Activated CD8-positive, alpha-beta memory T cell treated with anti-CD3 and anti-CD28 coated beads for 1 hour (primary cell): ENCODE measurements at places on chromosomes 7 and 10.
A peak's percentile ranks its signal among the peaks of the same experiment; 100 is the strongest.

DNA sequence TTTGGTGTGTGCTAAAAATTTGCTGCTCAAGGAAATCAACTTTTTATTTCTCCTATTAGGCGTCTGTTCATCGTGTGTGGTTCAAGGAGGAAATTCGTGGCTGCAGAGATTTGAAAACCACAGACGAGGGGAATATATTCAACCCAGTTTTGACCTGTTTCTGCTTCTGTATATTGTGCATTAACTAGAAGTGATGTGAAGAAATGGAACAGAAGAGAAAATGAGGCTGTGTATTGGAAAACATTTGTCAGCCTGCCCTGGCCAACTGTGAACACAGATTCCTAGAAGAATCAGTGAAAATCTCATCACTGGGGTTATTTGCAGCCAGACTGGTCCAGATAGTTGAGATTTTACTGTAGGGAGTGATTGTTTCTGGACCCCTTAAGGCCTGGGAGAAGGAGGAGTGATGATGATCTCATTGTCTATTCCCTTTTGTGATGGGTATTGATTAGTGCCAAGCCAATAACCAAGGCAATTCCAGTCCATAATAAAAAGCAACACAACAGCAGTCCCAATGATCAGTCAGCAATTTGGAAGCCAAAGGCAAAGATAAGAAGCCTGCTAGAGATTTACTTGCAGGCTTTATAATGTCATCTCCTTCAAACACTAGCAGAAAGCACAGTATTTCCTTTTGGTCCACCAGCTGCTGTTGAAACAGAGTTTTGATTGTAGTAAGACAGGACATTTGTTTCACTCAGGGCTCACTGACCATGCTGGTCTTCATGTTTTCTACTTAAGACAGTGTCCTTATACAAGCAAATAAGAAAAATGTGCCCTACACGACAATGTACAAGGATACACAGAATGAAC is 339.4 kb downstream of the PRPF18 start:
- no peak for DNase-seq

DNA sequence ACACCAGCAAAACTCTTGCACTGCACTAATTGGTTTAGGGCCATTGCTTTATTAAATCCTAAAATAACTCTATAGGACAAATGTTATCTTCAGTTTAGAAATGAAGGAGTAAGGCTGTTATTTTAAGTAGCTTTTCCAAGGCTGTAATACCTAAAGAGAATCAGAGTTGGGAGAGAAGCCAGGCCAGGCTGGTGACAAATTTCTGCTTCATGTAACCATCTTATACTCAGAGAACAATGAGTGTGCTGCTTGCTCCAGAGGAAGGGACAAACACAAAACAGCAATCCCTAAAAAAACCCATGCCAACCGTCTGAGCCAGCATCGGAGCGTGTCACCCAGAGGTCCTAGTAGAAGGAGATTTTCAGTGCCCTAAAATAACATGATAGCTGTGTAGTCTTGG is 49.7 kb upstream of the TARP start:
- no peak for DNase-seq

GRCh38 chr10:76086761-76087639 is 655.6 kb downstream of the LRMDA start:
- DNase-seq, result no peak

DNA sequence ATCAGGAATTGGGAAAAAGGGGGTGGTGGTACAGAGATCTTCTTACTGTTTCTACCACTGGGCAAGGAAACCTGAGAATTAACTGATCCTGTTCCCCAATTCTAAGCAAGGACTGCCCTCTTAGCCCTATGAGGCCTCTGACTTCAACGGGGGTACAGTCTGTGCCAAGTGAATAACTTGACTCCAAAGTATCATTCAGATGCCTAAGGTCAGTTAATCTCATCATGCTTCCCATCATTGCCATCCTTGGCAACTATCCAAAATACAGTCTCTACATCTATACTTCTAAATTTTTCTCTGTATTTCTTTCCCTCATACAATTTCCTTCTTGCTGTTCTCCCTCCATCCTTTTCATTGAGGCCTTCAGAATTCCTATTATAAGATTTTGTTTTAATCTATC is 10.5 kb downstream of the PPP3CB start:
- no peak for DNase-seq

DNA sequence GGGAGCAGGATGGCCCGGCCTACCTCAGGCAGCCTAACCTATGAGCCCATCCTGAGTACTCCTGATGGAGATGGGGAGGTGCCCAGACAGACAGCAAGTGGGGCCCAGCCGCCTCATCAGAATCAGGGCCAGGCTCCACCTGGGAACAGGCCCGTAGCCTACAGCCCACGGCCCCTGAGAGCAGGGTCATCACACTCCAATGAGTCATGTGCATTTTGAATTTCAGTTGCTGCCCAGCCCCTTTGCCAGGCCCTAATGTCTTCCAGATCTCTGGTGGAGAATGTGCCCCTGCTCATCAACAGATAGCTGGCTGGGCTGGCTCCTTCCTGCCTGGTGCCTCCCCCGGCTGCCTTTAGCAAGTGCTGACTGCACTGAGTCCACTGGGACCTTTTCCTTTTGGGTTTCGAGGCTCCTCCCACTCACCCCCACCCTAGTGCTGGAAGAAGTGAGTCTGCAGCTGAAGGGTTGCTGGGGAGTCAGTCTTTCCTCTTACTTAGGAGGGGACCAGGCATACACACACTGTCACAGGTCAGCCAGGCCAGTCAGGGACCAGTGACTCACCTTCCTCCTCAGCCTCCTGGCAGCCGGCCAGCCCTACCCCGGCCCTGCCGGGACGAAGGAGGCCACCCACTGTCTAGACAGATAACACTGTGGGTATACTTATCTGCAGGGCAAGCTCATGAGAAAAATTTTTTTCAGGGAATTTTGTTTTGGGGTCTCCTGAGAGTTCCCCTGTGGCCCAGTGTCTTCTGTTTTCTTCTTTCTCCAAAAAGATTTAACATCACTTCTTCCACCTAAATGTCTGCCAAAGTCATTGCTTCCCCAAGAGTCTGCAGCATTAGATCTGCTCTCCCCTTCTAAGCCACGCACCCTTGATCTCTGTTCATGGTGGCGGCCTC is 9.1 kb upstream of the ASIC3 start:
- peak; percentile 27 for DNase-seq
